Stimulated activated CD8-positive, alpha-beta memory T cell treated with anti-CD3 and anti-CD28 coated beads, Interleukin-4, amount 100 ng/mL, for 24 hours (primary cell): ENCODE measurements at places on chromosomes 2 and 18.

- no peak for DNase-seq
These were observed 1012.4 kb upstream of the GYPC start for GRCh38 chr2:125643585-125643984.

- DNase-seq: no peak
These were observed 220.5 kb downstream of the PIEZO2 start for GRCh38 chr18:10928772-10929373.

GRCh38 chr2:42914314-42914713 is 121.9 kb upstream of the HAAO start:
- DNase-seq: no peak

- DNase-seq: no peak
These were observed 61.4 kb downstream of the SP3 start for GRCh38 chr2:173903601-173904394.

DNA sequence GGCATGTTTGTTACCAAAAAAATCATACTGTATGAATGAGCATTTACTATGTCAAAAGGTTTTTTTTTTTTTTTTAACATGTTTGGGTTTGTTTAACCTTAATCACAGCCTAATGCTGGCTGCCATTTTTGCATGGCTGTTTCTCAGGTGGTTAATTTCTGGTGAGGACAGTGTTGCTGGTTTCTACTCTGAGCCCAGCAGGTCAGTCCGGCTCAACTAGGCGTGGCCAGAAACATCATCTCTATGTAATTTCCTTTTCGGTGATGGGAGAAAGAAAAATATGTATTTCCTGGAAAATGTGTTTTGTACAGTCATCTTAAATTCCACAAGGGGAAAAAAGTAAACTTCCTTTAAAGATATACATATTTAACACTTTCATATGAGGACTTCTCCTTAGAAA is 24.9 kb upstream of the BZW1 start:
- DNase-seq: no peak

- DNase-seq: no peak
These were observed 18.8 kb upstream of the RHOB start for GRCh38 chr2:20427931-20428526.

- DNase-seq: no peak
These were observed 373.3 kb downstream of the RBM43 start for GRCh38 chr2:150888337-150888736.
